ENCODE measurements at places on chromosomes 4 and X.

DNA sequence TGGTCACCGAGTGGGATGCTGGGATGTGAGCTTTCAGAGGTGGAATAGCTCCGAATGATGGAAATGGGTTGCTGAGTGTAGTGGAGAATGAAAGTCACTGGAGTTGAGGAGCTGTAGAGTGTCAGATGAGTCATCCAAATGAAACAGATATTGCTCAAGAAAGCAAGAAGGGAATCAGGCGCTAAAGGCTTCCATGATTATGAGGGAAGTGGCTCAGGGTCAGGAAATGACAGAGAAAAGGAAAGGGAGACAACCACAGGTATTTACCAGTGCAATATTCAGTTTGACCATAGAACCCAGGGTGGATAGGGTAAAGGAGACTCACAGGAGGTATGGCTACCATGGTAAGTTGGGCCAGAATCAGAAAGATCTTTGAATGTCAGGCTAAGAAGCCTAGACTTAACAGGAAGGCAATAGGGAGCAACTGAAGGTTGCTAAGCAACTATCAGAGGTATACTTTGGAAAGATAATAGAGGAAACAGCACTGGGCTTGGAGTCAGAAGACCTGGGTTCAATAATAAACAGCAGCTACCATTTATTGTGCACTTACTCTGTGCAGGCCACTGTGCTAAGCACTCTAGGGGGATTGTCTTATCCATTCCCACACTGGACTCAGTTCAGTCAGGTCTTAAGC is 11.7 kb downstream of the LAS1L start:
- DNase-seq: no peak

GRCh38 chrX:8969378-8969777 is 64.5 kb downstream of the FAM9B start:
- no peak for DNase-seq

DNA sequence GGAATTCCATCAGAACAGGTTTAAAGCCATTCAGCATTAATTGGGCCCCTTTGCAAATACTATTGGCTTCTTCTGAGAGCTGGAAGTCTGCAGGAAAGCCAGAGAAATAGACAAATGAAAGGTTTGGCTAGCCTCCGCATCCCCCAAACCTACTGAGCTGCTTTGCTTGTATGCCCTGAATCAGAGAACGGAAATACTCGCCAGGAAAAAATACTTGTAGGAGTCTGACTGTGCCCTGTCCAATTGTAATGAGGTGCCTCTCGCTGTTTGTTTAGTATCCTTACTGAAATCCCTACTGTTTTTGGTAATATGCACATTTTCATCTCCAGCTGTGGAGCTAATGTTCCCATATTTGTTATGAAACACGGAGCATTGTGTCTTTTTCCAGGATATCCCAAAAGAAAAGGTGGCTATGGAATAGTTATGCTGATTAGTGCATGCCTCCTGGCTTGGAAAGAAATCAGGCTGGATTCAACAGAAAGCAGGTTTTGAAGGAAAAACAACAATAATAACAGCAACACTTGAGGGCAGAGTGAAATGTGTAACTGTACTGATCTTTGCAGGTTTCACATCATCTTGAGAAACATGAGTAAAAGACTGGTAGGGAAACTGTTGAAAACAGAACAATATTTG is 50.7 kb upstream of the NLGN4X start:
- no peak for DNase-seq

GRCh38 chr4:156792462-156793085 is 179.0 kb downstream of the PDGFC start:
- no peak for DNase-seq

DNA sequence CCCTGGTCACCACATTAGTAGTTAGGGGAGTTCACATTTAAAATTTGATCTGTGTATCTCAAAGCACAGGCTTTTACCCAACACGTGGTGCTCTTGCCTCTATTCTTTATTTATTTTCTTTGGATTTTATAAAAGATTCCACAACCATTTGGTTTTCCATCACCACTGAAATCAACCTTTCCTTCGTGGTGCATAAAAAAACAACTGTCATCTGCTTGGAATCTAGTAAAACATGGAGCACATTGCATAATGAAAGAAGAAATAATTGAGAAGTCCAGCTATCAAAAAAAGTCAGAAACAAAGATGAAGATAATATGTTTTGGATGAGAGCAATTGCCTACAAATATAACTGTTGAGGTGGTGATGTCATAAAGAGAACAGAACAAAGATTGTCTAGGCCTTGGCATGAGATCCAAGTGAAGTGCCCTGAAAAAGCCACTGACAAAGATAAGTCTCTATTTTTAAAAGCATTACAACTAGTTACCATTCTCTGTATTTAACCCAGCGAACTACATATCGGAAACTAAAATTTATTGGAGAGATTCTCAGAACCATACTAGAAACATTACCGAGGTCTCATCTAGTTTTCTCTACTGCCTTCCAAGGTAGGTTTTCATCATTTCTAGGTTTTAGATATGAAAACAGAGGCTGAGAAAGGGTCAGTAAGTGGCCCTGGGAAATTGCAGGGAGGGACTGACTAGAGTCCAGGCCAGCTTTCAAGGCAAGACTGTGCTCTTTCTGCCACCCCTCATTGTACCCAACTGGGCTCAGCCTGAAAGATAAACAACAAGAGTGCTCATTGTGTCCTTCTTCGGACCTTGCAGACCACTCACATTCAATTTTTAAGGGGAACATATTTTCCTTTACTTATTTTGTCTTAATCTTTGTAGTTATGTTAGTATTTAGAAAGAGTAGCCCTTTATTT is 127.3 kb downstream of the MAD2L1 start:
- DNase-seq: no peak

DNA sequence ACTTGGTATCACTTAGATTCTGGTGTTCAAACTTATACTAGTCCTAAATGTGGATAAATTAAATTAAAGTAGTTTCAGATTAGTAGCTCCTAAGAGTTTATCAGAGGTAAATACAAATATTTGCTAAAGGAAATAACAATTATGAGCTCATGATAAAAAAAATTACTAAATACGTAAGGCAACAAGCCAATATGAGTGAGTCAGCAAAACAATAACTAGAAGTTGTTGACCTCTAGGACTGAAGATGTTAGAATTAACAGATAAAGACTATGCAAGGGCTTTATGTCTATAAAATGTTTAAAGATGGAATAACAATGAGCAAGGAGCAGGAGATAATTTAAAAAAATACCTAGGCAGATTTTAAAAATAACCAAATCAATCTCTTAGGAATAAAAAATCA is 195.8 kb downstream of the CLCN4 start:
- no peak for DNase-seq

DNA sequence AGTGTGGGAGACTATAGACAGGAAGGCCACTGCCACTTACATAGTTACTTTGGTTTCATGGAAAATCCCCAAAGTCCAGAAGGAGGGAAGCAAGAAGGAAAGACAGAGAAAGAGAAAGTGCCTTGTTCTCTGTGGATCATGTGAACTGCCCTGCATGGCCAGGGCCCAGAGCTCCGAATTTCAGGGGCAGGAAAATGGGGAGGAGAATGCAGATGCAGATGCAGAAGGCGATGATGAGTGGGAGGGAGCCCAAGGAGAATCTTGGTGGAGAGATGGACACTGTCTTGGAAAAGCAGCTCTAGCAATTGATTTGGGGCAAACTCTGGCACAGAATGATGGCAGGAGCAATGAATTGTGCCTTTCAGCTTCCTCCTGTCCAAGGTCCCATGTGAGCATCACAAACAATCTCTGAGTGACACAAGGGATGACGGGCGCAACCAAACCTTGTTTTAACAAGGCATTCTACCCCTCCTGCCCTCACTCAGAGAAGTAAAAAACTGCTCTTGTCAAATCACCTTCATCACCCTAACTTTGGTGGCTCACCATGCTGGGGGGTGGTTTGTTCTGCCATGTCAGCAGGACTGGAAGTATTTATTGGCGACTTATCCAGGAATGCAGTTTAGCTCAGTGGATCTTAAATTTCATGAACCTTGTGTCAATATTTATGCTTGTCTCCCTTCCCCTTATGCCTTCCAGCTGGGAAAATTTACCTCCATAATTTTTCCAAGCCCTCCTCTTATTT is 53.5 kb downstream of the TSC22D3 start:
- no peak for DNase-seq

- DNase-seq: no peak
Measured at GRCh38 chrX:133923548-133923947, 61.8 kb downstream of the GPC3 start.

- DNase-seq: no peak
Measured at GRCh38 chrX:2793752-2794151, 35.0 kb upstream of the GYG2 start.

DNA sequence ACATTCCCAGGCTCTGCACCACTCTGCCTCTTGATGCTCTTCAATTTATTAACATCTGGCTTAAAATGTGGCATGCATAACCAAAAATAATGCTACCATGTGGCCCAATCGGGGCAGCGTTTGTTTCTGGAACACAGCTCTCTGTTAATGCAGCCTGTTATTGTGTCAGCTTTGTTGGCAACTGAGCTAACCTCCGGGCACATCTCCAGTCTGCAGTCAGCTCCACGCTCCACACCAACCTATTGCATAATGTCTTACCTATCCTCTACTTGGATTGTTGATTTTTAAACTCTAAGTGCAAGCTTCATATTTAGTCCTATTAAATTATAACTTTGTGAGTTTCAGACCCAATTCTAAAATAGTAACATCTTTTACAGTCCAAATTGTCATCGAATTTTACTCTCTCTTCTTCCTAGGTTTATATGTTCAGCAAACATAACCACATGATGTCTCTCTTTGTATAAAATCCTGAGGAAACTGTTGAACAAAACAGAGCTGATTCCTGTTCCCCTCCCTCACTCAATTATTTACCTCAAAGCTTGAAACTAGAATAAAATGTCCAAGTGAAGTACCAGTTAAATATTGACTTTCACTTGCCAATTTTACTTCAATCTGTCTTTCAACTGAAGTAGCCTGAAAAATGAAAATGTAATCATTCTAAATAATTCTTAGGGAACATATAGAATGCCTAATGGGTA is 92.2 kb upstream of the RAPGEF2 start:
- DNase-seq: no peak

- DNase-seq: no peak
Measured at GRCh38 chr4:5921981-5922380, 29.1 kb upstream of the CRMP1 start.

GRCh38 chr4:679104-679481 is 4.8 kb downstream of the MYL5 start:
- DNase-seq: no peak

DNA sequence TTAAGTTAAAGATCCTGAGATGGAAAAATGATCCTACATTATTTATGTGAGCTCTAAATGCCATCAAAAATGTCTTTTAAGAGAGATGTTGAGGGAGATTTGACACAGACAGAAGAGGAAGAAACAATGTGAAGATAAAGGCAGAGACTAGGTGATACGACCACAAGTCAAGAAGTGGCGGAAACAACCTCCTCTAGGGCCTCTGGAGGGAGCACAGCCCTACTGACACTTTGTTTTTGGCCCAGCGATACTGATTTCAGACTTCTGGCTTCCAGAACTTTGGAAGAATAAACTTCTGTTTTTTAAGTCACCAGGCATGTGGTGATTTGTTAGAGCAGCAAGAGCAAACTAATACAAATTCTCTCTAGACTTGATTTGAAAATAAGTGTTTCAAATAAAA is 1216.1 kb downstream of the FSTL5 start:
- no peak for DNase-seq

DNA sequence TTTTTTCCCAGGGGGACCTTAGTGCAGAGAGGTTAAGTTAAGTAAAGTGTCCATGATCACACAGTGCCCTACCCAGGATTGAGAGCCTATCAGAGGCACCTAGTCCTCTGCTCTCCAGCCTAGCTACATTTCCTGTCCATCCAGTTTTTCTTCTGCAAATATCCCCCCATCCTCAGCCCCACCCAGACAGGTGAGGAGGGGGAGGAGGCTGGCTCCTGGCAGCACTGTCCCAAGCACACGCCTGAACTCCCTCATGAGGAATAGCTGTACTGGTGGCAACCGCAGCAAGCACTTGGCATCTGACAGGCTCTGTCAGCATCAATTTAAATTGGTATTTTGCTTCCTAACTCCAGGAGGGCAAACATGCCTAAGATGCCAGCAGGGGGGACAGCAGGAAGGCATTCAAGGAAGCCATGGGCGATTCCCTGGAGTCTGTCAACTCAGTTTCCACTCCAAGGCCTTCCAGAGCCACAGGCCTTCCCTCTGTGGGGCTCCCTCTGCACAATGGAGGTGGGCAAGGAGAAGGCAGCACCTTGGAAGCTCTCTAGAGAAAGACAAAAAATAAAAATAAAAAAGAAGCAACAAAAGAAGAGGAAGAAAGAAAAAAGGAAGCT is 6.4 kb upstream of the FRMPD3 start:
- no peak for DNase-seq

GRCh38 chrX:151151665-151152267 is 24.6 kb upstream of the GPR50 start:
- peak; percentile 44 for DNase-seq

DNA sequence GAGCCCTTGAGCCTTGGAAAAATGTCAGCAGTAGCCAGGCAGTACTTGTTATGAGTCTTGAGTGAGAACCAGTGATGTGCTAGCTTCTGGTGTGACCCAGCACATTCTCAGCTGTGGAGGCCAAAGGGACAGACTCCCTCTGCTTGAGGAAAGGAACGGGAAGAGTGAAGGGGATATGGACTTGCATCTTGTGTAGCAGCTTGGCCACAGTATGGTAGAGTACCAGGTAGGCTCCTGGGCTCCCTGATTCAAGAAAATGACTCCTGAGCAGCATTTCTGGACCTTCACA is 1601.9 kb upstream of the ADGRL3 start:
- no peak for DNase-seq

- no peak for DNase-seq
Measured at GRCh38 chr4:78846258-78846657, 70.1 kb downstream of the BMP2K start.

- no peak for DNase-seq
Measured at GRCh38 chrX:97026406-97026805, 142.7 kb downstream of the RPA4 start.

GRCh38 chr4:16819652-16820051 is 78.8 kb downstream of the LDB2 start:
- DNase-seq: no peak

DNA sequence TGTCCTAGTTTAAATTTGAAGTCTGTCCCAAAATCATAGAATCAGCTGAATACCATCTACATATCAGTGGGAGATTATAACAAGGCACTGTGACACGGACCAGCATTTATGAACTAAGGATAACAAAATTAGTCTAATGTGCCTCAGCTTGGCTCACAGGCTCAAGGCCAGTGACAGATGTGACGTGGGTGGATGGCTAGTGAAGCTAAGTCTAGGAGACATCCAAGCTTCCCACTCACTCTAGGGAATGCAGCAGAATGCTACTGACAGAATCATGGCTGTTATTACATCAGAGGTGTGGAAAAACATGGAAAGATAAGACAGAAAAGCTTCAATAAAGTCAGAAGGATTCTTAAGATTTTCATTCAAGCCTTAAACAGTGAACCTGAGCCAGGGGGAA is 329.9 kb downstream of the NAF1 start:
- no peak for DNase-seq

DNA sequence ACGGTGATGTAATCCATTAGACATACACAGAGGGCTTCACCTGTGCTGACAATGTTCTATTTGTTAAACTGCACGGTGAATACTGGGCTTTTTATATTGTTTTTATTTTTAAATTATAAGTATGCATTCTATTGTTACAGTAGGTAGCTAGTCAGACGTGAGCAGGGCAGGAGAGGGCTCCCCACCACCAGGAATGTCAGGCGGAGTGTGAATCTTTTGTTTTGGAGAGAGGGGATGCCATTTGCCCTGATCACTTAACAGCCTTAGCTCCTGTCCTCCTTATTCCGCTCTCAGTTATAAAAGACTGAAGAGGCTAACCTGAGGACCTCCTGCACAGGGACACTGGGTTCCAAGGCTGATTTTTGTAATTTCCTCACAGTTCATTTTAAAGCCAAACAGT is 151.6 kb upstream of the TAPT1 start:
- DNase-seq: no peak

- no peak for DNase-seq
Measured at GRCh38 chrX:131649741-131650140, 105.9 kb downstream of the OR13H1 start.
